ENCODE measurements at places on chromosomes 5 and 9. TPM values are rescaled to one million over a fixed set of nuclear protein-coding genes. Genes with fewer than 3 reads are reported as not detected.

The OSTF1 gene
- total RNA-seq: 39.6 TPM

The IFNA2 gene
- total RNA-seq: not detected

The ANXA6 gene
- total RNA-seq: 482 TPM

The OR1B1 gene
- not detected for total RNA-seq

The C7 gene
- total RNA-seq: 1.1 TPM

The HMMR gene
- 4.2 TPM for total RNA-seq

Data from smooth muscle cell of bladder (primary cell).